Erythroblast (primary cell): ENCODE measurements at places on chromosomes 7 and 10.
A peak's percentile ranks its signal among the peaks of the same experiment; 100 is the strongest.

DNA sequence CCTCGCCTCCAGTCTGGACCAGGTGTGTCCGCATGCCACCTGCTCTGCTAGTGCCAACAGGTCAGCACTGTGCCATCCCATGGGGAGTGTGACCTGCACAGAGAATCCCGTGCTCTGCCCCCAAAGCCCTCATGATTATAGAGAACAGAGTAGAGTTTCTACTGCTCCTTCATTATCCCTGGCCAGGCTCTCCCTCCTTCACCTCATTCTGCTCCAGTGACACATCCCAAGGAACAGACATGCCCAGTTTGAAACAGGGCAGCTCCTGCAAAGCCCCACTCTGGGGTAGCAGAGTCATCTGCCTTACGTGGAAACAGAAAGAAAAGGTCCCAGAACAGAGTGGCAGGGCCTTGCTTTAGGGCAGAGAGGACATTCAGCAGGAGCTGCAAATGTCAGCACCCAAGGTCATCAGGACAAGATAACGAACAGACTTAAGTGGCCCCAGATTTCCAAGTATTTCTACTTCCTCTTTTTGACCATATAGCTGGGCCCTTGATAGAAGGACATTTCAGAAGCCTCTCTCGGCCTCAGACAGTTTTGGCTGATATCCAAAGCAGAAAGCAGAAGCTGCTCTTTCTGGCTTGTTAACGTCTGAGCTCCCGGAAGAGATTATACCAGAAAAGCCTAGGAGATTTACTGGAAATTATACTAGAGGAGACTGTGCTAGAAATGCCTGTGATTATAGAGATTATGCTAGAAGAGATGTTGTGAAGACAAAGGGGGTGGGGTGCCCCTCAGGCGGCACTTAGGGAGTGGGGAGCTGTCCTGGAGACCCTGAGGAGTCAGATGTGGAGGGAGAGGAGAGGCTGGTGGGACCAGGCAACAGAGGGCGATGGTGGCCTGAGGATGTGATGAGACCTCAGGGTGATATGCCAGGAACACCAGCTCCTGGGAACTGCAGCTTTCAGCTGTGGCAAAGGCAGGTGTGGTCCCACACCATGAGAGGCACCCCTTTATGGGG, 12.6 kb downstream of the TMEM176B start:
- peak; percentile 61 for DNase-seq

- no peak for DNase-seq
Measured at GRCh38 chr7:148625342-148625741, 34.8 kb downstream of the C7orf33 start.

DNA sequence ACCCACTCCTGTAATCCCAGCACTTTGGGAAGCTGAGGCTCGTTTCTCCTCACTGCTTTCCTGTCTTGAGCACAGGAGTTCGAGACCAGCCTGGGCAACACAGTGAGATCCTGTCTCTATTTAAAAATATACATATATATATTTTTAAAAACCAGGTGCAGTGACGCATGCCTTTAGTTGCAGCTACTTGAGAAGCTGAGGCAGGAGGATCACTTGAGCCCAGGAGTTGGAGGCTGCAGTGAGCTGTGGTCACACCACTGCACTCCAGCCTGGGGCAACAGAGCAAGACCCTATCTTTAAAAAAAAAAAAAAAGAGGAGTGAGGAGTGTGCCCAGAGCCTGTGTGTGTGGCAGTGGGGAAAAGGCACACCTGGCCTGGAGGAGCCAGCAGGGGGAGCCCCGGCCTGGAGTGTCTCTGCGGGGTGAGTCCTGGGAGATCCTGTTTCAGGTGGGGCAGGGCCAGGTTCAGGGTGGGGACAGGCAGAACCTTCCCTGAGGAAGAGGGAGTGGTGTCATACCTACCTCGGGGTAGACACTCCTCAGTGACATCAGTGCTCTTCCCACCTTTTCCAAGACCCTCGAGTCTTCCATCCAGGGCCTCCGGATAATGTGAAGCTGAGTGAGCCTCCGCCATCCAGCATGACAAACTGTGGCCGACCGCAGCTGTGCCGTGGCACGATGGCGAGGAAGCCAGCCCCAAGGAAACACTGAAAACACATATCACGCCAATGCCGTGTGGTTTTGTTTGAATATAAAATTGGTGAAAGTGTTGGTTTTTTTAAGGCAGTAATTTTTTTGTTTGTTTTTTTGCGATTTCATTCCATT, 9.0 kb upstream of the ARPC1B start:
- DNase-seq, result peak; percentile 64

GRCh38 chr7:4854916-4855315, 6.9 kb downstream of the PAPOLB start:
- no peak for DNase-seq

GRCh38 chr10:11249152-11249807, 231.6 kb downstream of the CELF2 start:
- DNase-seq, result no peak

GRCh38 chr7:100157069-100157333, 1.5 kb downstream of the TRAPPC14 start:
- DNase-seq, result no peak

DNA sequence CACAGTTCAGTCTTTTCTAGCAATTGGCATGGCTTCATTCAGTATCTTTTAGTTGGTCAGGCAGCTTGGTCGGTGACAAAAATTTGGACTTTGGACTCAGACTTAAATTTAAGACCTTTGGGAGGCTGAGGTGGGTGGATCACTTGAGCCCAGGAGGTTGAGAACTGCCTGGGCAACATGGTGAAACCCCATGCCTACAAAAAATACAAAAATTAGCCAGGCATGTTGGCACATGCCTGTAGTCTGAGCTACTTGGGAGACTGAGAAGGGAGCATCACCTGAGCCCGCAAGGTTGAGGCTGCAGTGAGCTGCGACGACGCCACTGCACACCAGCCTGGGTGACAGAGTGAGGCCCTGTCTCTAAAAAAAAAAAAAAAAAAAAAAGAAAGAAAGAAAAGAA, 19.5 kb upstream of the ITPRID1 start:
- DNase-seq, result no peak

- DNase-seq, result no peak
Measured at GRCh38 chr7:46565253-46566096, 644.4 kb upstream of the IGFBP3 start.

DNA sequence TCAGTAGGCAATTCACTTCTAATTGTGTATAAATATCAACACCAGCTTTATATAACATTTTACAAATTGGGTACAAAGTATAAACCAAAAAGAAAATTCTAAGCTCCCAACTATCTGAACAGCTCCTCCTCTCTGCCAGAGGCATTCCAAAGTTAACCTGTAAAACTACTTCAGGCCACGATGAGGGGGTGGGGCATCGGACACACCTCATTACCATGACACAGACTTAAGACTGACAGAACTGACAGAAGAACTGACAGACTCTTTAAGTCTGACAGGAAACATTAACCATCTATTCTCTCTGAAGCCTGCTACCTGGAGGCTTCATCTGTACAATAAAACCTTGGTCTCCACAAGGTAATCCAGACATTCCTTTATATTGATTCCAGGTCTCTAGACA, 12.3 kb downstream of the ESYT2 start:
- DNase-seq, result no peak

- DNase-seq, result peak; percentile 51
Measured at GRCh38 chr7:135939261-135939812, 37.8 kb downstream of the MTPN start.

GRCh38 chr10:6409971-6410643, 170.0 kb downstream of the PRKCQ start:
- DNase-seq, result no peak

GRCh38 chr7:151315038-151315655, 26.5 kb upstream of the NUB1 start:
- DNase-seq, result peak; percentile 68

GRCh38 chr7:20980668-20981264, 194.1 kb upstream of the SP8 start:
- no peak for DNase-seq

GRCh38 chr10:49225218-49225876, 37.2 kb upstream of the TMEM273 start:
- DNase-seq, result no peak

DNA sequence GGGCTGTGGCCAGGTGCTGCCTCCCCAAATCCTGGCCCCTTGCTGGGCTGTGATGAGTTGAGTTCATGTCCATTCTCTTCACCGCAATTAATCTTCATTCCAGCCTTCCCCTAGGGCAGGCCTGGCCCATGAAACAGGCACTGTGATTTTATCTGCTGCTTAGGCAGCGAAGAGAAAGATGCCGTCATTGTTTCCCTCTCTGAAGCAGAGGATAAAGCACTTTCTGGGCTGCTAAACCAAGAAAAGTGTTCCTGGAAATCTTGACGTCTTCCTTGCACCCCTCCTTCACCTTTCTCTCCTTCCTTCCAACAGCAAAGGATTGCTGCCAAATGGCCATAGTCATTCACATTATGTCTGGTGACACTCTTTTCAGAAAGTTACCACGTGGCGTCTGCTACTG, 265.9 kb downstream of the ZEB1 start:
- no peak for DNase-seq
